Fibroblast of skin of right biceps (primary cell): ENCODE measurements at places on chromosomes 7 and 10.

DNA sequence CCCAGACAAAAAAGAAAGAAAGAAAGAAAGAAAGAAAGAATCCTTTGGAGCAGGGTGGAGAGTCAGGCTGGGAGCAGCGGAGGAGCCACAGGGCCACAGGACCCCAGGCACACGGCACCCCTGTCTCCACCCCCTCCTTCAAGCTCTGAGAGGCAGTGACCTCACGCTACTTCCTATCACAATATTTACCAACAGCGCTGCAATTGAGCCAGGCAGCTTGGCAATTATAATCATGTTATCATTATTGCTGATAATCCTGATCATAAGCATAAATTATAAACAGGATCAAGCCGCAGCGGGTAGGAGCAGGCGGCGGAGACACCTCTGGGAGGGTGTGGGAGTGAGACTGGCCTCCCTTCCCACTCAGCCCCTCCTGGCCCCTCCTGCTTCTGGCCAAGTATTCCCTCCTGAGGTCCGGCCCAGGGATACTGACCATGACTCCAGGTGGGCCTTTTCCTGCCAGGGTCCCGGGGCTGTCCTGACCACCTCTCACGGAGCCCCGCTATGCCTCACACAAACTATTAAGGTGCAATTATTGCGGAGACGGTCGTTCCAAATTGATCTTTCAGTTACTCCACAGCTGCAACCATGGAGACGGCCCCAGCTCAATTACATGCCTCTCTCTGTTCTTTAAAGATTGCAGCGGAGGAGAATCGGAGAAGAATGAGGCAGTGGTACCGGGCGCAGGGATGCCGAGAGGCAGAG, 10.0 kb upstream of the GTF2IRD1 start:
- DNase-seq, result no peak

GRCh38 chr10:88820748-88821401, 18.3 kb downstream of the LIPM start:
- DNase-seq, result peak; percentile 82

GRCh38 chr7:146206270-146206669, 89.7 kb downstream of the CNTNAP2 start:
- DNase-seq, result no peak

DNA sequence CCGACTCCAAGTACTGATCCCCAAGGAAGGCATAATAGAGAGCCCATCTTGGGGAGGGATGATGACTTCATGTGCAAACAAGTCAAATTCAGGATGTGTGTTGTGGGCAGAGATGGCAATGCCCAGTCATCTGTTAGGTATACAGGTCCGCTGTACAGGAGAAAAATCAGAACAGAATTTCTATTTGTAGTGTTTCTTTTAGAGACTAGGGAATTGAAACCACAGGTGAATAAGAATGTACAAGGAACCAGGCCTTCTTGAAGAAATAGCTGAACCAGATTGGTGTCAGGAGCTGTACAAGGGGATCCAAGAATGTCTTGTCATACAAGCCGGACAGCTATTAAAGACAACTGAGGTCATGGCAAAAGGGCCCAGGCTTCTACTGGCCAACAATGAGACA, 147.9 kb downstream of the PFKFB3 start:
- no peak for DNase-seq

DNA sequence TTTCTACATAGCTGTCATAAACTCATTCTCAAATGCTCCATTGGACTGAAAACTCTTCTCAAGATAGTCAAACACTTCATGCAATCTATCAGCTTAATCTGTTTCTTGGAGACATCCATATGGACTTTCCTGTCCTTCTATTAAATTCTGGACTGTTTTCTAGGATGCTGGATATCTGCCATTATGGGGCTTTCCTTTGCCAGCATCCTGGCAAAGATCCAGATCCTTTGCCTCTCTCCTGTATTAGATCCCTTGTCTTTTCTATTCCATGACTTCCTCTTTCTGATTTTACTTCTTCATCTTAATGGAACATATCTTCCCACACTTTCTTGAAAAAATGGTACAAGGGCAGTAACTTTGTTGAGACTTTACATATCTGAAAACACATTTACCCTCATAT, 35.9 kb upstream of the SKAP2 start:
- no peak for DNase-seq

GRCh38 chr7:44408596-44408995, 81.9 kb downstream of the NUDCD3 start:
- no peak for DNase-seq

GRCh38 chr10:132707776-132708171, 78.2 kb downstream of the NKX6-2 start:
- no peak for DNase-seq

- DNase-seq, result no peak
Measured at GRCh38 chr7:114835303-114835702, 86.6 kb upstream of the MDFIC start.

DNA sequence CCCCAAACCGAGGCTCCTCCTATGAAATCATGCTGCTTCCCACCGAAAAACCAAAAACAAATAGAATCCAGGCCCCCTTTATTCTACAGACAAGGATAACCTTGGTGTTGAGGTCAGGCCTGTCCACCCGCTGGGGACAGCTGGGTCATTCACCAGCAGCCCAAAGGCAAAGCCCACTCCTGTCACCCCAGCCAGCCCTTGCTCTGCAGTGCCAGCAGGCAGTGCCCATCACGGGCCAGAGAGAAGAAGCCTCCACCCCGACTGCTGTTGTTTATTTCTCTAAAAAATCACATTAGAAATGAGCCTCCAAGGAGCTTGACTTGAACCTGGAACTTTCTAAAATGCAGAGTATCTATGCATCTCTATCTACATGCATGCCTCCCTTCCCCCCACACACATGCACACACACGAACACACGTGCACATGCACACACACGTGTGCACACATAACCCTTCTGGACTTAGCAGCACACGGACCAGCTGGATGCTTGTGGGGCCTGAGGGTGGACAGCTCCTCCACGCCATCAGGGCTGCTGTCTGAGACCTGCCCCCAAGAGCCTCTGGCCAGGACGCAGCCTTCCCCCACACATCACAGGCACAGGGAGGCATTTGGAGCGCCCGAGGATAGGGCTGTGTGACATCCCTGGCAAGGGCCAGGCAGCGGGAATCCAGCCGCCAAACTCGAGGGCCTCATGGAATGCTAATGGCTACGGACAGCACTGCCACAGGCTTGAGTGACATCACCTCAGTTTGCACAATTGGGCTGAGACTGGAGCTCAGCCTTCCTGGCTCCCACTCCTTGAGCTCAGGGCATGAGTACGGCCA, 22.8 kb downstream of the PRKAG2 start:
- no peak for DNase-seq

- DNase-seq, result no peak
Measured at GRCh38 chr7:142910031-142910433, 23.5 kb downstream of the TRPV5 start.

DNA sequence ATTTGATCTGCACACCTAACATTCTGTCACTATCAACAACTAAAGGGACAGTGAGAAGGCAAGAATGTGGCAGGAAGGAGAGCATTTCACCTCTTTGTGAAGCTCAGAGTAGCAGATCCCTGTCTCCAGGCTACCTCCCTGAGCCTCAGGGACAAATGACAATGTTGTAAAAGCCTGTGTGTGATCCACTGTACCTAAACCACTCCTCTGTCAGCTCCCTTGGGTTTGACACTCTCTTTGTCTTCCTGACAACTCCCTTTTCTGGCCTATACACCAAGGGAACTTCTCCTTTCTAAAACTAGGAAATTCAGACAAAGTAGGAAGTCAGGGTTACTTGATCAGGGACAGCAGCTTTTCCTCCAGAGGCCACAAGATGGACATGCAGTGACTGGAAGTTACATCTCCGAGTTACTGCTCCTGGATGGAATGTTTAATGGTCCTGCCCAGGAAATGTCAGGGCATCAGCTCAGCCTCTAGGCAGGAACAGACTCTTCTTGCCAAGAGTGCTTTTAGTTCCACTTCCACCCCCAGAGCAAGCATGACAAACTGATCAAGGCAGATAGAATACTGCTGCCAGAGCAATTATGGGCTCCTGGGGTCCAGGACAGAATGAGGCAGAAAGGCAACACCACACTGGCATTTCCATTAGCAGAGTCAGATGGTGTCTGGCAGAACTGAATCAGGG, 1014.5 kb upstream of the LRRTM3 start:
- no peak for DNase-seq

DNA sequence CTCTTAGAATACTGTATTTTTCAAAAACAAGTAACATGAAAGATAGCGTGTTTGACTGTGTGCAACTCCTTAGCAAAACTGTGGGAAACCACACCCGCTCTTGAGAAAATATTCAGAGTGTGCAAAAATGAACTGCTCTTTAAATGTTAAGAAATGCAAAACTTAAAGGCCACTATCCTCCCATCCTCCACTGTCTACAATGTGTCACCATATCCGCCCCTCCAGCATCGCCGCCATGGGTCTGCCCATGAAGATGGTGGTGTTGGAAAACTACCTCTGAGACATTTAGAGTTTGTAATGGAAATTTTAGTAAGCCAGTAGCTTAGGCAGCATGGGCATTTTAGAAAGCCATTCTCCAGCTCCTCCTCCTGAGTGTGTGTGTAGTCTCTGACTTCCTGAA, 20.1 kb upstream of the NMT2 start:
- no peak for DNase-seq

DNA sequence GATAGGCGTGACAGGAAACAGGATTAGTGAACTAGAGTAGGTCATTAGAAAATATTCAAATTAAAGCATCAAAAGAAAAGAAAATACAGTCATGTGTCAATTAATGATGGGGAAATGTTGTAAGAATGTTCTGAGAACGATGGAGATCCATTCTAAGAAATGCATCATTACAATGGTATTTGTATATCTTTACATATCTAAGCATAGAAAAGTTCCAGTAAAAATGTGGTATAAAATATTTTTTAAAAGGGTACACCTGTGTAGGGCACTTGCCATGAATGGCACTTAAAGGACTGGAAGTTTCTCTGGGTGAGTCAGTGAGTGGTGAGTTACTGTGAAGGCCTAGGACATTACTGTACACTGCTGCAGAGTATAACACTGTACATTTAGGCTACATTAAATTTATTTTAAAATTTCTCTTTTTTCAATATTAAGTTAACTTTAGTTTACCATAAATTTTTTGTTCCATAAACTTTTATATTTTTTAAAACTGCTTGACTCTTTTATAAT, 282.5 kb downstream of the BMPER start:
- DNase-seq, result peak; percentile 40

DNA sequence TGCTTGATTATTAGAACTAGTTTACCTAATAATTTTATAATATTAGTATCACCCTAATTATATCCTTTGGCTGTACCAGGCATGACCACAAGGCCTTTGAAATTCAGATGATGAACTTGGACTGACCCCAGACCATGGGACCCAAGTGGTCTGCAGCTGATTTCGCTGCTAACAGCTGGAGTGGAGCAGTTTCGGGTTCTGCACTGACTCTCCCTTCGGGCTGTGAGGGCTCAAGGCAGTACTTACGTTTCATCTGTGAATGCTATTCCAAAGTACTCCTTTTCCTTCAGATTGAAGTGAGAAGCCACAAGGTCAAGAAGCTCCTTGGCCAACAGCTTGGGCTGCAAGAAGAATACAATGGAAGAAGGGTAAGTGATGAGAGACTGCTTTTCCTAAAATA, 223.8 kb downstream of the PRPF18 start:
- DNase-seq, result no peak

DNA sequence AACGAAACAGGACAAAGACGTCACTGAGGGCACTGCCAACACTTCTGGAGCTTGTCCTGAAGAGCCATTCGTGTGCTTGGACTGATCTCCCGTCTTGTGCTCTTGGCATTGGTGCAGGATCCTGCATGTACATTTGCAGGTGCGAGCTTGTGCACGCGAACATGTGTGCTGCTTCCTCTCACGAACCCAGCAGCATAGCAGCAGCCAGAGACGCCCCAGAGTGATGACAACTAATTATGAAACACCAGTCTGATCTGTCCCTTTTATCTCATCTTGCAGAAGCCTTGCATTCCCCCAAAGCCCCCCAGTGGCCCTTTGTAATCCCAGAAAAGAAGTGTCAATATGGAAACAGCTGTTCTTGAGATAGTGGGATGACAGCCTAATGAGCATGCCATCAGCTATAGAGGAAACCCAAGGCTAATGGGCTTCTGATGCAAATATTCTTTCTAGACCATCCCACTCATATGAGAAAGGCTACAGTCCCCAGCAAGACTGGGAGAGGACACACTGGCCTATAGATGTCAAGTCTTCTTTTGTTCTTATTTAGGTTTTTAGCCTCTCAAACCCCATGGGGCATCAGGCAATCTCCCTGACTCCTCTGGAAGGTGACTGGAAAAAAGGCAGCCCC, 310.6 kb downstream of the FRMD4A start:
- DNase-seq, result no peak

DNA sequence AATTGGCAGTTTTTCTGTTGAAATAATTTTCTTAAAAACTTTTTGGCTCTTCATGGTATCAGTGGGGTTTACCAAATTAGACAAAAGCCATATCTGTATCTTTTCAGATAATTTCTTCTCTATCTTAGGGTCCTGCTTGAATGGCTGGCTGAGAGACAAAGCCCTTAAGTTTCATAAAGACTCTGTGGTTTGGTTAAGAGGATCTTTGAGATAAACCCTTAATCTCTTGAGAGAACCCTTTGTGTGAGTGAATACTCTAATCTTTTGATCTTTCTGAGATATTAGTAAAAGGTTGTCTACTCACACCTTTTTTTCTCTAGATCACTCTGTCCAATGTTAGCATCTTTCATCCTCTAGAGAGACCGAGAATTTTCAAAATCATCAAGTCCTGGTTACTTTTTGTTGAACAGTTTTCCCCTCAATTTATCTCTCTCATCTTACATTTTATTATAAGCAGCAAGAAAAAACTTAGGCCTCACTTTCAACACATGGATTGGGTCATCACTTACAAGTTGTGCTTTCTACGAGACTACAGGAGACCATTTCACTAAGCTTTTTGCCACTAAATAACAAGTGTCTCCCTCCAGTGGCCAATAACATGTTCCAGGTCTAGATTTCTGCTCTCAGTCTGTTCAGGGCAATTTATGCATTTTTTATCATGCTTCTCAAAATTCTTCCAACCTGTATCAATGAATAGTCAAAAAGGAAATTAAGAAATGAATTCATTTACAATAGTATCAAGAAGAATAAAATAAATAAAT, 28.4 kb downstream of the DNAJC9 start:
- DNase-seq, result peak; percentile 10

DNA sequence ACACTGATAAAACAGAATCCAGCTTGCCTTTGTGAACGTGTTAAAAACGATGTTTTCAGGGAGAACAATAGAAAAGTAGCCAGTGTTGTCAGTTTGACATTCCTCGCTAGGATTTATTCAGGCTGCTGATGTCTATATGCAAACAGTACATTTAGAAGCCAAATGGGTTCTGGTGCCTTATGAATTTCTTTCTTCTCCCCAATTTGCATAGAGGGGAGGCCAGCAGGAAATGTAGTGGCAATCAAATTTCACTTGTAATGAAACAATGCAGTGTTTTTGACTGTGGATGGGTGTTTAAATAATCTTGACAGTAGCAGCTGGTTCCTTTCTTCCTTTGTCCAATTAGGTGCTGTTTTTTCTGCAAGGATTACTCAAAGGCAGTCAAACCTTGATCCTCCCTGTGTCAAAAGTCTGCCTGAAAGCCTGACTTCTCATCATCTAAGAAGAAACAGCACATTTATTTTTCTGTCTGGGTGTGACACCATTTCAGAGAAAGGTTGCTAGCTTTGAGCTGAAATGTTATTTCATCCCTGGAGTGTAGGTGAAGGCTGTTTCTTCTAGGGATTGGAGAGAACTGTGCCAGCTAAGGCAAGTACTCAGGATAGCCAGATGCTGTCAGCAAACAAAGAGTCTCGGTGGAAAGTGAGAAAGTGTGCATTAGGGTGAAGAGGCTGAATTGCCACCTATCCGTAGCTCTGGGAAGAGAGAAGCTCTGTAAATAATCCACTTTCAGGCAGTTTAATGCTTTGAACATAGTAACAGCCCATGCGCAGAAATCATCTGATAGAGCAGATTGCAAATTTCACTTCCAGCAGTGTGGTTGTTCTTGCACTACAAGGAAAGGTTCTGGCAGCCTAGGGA, 36.6 kb upstream of the ZNRF2 start:
- DNase-seq, result no peak
